ENCODE measurements at places on chromosomes 5 and 9.
A peak's percentile ranks its signal among the peaks of the same experiment; 100 is the strongest.

GRCh38 chr9:1173993-1174392, 123.8 kb downstream of the DMRT2 start:
- no peak for DNase-seq

- DNase-seq = no peak
Observed at GRCh38 chr5:91839233-91839632, 456.1 kb upstream of the ARRDC3 start.

DNA sequence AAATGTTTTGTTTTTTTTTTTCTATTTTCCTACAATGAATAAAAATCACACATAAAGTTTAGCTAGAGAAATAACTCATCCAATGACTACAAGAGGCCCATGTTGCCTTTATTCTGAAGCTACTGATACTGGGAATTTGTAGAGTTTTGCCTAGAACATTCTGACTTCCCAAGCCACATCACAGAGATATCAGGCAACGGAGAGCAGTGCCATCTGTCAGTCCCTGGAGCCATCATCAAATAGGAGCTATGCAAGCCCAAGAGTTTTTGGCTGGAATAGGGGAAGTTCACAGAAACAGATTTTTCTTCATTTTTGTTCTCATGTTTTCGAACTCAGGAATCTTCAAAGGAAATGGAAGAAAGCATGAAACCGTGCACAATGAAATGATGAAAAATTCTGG, 896.6 kb downstream of the TLE1 start:
- no peak for DNase-seq

DNA sequence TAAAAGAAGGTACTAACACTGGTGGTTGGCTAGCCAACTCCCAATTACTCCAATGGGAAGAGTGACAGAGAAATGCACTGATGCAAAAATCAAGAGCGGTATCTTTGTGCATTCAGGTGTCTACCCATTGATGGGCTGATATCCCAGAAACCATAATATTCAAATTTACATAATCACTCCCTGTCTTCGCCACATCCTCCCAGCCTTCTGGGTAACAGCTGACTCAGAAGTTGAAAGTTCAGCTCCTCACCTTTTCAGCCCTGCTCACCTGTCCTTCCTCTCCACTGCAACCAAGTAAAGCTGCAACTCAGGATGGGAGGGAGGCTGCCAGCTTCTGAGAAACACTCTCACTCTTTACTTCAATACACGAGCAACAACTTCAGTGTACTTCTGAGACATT, 6.9 kb downstream of the SUSD1 start:
- DNase-seq = no peak

- no peak for DNase-seq
Observed at GRCh38 chr5:54272746-54273145, 37.6 kb downstream of the ARL15 start.

DNA sequence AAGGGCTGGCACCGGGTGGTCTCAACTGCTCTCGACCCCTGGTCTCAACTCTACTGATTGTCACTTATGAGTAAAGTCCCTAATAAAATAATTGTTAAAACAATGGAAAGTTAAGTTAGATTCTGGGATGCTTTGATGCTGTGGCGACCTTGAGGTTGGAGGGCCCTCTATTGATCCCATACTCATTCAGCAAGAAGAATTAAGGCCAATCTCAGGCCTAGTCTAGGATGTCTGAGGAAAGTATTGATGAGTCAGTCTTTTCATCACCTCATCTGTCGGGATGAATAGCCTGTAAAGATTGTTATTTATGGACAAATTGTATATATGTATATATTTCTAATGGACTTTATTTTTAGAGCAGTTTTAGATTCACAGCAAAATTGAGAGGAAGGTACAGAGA, 50.8 kb downstream of the WDR36 start:
- DNase-seq = no peak

GRCh38 chr5:154444556-154445421, 1.0 kb upstream of the SAP30L start:
- DNase-seq = peak; percentile 41

GRCh38 chr5:65041296-65042158, 272.8 kb downstream of the CWC27 start:
- no peak for DNase-seq

DNA sequence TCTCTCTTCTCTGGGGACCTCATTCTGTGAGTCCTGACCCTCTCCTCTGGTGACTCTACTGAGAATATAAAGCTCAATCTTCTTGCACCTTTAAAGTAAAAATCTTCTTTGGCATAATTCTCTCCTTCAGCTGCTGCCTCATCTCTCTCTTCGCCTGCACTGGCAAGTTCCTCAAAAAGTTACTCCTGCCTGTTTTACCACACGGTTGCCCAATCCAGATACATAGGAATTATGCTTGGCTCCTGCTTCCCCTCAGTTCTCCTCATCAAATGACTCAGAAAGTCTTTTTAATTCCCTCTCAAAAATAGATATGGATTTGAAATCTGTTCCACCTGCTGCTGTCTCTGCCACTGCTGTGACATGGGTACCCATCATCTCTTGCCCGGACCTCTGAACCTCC, 14.4 kb upstream of the HRCT1 start:
- DNase-seq = no peak

- no peak for DNase-seq
Observed at GRCh38 chr5:54470677-54471076, 15.2 kb downstream of the HSPB3 start.

- no peak for DNase-seq
Observed at GRCh38 chr9:78118742-78119473, 87.3 kb upstream of the GNAQ start.

DNA sequence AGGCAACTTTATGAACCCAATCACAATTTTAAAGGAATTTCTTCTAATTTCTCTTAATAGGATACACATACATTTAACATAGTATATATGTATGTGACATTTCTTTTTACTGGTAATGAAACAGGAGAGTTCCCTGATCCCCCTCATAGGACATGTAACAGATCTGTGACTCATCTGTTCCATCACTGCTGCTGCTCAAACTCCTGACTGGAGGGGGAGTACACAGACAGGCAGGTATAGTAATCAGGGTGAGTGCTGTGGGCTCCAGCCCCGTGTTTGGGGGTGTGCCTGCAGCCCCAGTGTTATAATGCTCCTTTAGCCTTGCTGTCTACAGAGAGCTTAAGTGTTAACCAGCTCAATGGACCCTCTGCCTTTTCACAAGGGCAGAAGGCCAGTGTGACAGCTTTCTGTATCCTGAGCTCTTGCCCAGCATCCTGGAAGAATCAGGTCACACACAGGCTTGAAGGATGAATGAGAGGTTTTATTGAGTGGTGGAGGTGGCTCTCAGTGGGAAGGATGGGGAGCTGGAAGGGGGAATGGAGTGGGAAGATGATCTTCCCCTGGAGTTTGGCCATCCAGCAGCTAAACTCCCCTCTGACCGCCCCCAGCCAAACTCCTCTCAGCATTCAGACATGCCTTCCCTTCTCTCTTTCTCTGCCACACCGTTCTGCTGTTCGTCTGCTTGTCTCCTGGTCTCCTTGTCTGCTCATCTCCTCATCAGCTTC, 161.3 kb downstream of the ZNF608 start:
- DNase-seq = no peak

DNA sequence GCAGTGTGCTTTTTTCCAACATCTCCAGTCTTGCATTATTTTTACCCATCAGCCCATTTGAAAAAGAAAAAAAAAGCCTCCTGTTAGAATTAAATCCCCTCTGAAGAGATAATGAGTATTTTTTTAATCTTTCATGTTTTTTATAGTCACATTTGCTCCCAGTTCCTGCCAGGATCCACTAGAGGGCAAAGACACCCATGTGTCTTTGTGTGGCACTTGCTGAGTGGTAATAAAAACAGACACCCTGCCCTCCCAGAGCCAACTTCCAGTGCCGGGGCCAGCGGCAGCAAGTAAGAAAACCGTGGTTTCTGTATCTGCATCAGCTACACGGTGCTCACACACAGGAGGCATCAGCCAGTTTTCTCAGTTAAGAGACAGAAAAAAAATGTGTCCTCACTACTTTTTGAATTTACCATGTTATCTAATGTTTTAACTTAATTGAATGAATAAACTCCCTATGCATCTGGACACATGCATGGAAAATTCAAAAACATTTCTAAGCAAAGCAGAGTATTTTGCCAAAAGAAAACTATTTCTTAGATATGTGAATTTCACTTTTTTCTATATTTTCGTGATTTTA, 70.2 kb upstream of the PLEKHG4B start:
- no peak for DNase-seq

DNA sequence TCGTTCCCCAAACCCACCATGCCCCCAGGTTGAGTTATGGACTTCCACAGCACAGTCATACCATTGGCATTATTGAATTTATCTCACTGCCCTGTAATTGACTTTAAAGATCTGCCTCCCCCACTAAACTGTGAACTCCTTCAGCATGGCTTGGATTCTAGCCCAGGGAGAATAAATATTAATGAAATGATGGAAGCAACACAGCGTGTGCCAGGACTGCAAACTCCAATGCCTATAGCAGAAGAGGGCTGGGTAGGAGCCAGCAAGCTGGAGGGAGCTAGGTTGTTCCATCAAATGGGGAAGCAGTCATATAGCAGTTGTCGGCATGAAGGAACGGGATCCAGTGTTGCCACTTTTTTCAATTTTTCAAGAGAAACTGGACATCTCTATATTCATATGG, 69.0 kb upstream of the MSX2 start:
- DNase-seq = no peak
